ENCODE measurements at places on chromosomes 5 and 9.

DNA sequence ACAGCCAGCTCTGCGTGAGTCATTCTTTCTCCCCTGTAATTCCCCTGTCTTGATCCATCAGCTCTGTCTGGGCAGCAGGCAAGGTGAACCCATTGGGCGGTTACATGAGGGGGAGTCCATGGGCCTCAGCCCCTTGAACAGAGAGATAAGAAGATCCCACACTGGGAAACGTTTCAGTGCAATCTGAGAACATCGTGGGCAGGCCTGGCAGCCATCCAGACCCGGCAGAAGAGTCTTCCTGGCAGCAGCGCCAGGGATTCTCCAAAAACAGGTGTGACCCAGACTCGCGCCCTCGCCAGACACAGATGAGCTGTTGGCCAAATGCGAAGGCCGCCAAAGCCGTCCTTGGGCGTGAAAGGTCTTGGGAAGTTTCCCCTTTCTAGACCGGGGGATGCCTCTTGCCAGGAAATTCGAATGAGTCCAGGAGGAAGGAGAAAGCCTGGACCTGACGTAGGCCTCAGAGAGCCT lies 6.4 kb upstream of the SLC12A7 start:
- no peak for DNase-seq

DNA sequence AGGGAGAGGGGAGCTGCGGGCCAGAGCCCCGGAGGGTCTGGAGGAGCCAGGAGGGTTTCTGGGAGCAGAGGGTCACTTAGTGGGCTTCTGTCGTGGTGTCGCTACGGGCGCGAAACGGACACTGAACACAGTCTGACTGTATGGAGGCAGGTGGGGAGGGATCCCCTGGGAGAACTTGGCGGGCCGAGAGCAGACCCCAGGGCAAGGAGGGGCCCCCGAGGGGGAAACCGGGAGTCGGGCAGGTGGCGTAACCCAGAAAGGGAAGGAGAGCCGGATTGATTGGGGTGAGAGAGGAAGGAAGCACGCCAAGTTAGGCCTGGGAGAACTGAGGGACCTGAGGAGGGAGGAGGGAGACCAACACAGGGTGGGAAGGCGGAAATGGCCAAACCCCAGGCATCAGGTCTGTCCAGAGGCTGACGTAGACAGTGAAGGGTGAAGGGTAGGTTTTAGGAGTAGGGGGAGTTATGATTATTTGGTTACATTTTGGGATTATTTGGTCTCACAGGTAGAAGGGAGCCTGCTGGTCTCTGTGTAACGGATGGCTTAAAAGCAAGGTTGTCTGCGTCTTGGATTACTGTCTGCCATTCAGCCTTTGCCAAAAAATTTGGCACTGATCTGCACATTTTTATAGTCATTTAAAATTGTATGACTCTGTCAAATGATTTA lies 3.3 kb upstream of the MSMP start:
- no peak for DNase-seq

- DNase-seq, result no peak
These were observed 240.5 kb upstream of the CCNH start for GRCh38 chr5:87653242-87653641.

- DNase-seq, result no peak
These were observed 15.4 kb upstream of the PPP1R26 start for GRCh38 chr9:135464181-135464580.

DNA sequence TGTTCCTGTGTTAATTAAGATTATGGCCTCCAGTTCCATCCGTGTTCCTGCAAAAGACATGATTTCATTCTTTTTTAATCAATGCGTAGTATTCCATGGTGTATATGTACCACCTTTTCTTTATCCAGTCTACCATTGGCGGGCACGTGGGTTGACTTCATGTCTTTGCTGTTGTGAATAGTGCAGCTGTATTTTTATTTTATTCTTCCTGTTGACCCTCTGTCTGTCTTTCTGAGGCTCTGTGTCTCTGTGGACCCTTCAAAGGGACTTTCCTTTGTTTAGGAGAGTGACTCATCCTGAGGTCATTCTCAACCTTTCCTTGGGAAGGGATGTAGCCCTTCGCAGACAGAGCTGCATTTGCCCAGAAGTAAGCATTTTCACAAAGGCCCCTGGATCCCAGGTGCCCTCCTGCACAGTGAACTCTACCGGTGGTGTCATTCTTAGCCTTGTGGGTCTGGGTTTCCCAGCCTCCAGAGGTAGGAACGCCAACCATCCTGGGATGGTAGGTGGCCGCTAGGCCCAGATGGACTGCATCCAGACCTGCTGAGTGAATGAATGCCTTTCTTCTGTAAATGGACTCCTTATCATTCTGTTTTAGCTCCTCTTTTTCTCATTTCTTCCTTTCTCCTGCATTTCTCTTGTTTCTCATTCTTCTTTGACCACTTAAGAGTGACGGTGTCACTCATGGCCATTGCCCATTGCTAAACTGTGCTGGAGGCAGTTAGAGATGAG lies 22.4 kb downstream of the TRIO start:
- DNase-seq, result no peak

Data from hematopoietic multipotent progenitor cell (in vitro differentiated cells).